ENCODE measurements at places on chromosomes 2 and 18.

- no peak for DNase-seq
Measured at GRCh38 chr2:28648671-28649395, 102.8 kb upstream of the PPP1CB start.

- no peak for DNase-seq
Measured at GRCh38 chr2:121243821-121244460, 41.1 kb downstream of the TFCP2L1 start.

- no peak for DNase-seq
Measured at GRCh38 chr2:149346272-149346671, 15.9 kb downstream of the LYPD6 start.

- DNase-seq: no peak
Measured at GRCh38 chr2:2665834-2666133, 334.7 kb upstream of the MYT1L start.

DNA sequence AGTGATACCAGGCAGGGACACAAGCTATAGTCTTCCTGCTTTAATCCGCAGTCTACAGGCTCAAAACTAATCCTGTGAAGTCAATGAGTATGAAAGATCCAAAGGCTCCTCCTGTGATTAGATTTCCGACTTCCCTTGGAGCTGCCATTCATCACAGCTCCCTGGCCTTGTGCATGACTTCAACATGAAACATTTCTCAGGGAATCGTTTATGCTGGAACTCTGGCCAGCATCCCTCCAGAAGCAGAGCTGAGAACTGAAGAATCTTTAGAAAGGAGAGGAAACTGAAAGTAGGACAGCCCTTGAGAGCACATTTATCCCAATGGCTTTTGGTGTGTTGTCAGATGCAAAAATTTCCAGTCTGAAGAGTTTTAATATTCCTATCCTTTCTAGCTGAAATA is 84.3 kb upstream of the SESTD1 start:
- DNase-seq: no peak

DNA sequence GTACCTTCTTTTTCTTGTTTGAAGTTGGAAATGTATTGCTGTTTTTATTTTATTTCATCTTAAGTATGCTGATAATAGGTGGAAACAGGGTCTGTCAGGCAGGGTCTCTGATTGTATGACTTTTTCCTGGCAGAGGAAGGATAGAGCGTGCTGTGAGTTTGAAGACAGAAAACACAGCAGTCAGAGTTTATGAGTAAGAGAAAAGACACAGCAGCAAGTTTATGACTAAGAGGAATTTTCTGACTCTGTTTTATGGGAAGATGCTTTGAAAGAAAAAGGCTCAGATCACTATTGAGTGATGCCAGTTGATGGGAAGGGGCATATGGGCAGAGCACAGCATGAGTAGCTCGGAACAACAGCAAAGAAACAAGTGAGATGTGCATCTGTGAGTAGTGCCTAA is 379.1 kb downstream of the MEIS1 start:
- DNase-seq: no peak

All from NCI-H1417 treated with DMSO at 0.1 percent for 48 hours (cell line).